ENCODE measurements at places on chromosomes 3 and 15.
A peak's percentile ranks its signal among the peaks of the same experiment; 100 is the strongest.

- DNase-seq, result peak; percentile 48
Observed at GRCh38 chr3:134330883-134331810, 43.1 kb downstream of the AMOTL2 start.

DNA sequence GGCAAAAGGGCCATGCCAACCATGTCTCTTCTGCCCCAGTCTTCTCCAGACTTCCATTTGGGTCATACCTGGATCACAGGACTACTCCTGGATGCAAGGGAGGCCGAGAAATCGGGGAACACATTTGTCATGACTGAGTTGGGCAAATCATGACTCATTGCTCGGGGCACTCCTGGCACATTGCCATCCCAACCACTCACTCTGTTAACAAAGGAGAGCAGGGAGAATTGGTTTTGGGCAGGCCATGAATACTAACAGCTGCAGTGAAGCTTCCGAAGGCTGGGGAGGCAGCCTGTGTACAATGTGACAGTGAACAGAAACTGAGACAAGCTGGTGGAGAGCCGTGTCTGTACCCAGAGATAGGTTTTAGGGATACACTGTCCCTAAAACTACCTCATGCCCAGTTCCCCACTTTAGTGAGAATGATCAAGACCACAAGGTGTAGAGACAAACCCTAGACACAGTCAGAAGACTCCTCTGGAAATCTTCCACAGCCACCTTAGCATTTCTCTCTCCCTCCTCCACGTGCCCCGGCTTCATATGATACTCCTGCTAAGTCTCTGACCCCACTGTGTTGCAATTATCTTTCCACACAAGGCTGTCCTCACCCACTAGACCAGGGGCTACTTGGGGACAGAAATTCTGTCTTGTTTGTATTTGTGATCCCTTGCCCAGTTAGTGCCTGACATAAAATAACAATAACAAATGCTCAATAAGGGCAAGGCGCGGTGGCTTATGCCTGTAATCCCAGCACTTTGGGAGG lies 10.5 kb upstream of the BUB1B start:
- peak; percentile 29 for DNase-seq

- DNase-seq, result no peak
Observed at GRCh38 chr15:70617076-70617910, 146.1 kb downstream of the UACA start.

GRCh38 chr3:63975723-63976122 lies 47.6 kb downstream of the PSMD6 start:
- DNase-seq, result no peak

DNA sequence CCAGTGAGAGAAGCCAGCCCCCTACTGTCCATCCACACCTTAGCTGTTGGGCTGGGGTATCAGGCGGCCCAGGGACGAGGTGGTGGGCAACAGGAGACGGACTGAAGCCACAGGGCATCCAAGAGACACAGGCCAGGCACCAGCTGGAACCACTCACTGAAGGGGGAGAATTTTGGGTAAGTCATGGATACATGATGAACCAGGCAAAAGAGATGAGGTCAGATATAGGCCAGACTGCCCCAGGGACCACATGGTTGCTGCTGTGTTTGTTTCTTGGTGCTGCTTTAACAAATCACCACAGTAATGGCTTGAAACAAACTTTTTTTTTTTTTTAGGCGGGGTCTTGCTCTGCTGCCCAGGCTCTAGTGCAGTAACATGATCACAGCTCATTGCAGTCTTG lies 66.4 kb downstream of the SEMA5B start:
- DNase-seq, result no peak

DNA sequence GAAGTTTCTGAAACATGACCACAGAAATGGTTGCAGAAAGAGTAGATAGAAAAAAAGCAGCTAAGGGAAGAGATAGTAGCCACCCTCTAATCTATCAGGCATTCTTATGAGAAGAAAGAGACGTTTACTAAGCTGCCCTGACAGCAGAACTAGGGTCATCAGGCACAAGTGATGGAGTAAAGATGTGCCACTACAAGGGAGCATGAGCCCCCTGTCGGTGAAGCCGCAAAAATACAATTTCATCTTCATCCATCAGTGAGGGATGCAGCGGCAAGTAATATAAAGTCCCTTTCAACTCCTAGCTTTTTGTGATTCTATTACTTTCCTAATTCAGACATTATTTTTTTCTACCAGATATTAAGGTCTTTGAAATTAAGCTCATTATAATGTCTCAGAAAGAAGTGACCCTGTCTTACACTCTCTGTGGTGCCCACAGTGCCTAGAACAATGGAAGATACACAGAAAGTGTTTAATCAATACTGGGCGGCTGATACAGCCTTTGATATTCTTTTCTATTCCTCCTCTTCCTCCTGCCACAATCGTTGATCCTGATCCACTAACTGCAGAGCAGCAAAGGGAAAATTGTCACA lies 651.6 kb downstream of the NTRK3 start:
- peak; percentile 45 for DNase-seq

DNA sequence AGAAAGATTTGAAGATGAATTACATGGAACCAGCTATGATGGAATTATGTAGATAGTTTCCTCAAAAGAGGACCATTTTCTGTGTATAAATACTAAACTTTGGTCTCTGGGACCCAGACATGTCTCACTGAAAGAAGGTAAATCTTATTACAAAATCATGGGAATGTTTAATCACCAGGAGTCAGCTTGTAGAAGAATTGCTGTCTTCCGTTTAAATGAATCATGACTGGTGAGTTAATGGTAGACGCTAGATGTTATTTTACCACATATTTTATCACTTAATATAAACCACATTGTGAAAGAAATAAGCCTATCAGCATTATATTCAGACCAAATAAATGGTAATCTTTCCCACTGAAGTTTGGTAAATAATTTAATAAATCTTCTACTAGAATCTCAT lies 322.3 kb upstream of the SUCLG2 start:
- no peak for DNase-seq

DNA sequence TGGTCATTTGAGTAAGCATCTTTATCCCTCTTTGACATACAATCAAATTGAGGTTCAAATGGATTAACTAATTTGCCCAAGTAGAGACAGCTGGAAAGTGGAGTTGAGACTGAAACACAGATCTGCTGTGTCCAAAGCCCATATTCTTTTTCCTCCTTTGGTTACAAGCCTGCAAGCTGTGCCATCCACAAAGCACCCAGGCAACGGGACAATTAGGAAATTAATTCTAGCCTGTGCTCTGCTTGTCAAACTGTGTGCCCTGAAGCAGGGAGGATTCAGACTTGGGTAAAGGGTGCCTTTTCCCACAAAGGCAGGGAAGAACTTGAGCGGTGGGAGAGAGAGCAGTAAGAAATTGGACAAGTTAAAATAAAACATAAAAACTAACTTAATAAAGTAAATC lies 127.9 kb downstream of the DTWD1 start:
- DNase-seq, result no peak

DNA sequence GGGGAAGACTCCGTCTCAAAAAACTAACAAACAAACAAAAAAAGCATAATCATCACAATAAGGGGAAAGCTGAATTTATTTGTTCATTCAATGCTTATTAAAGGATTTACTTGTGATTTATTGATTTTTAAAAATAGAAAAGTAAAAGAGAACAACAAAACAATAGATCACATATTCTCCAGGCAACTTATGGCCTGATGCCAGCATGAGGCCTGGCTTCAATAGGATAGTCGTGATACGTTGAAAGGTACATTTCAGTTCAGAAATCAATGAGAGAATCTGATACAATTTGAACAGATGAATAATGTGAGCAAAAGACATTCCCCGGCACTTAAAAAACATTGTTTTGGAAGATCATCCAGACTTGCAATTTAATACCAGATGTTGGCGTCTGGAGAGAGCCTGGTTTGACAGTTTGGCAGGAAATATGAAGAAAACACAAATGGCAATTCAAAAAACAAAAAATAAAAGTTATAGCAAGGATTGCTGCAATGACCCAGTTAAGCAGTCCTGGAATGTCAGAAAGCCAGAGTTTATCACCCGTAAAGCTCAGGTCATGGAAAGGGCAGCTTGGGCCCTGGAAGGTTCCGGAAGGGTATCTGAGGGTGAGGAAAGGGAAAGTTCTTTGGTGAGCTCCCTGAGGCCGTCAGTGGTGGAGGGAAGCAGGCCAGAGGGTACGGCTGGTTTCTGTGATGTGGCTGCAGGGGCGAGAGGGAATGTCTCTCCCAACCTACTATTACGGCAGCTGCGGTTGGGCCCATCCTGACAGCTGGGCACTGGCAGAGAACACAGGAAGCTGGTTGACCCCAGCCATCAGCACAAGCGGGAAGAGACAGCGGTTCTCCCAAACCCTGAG lies 230.2 kb upstream of the HES1 start:
- peak; percentile 50 for DNase-seq

- DNase-seq, result no peak
Observed at GRCh38 chr3:144259267-144259666, 287.6 kb downstream of the DIPK2A start.
